GM18507 (cell line): ENCODE measurements at places on chromosomes 16 and 17.

- no peak for DNase-seq
These were observed 80.0 kb downstream of the USP32 start for GRCh38 chr17:60311936-60312335.

DNA sequence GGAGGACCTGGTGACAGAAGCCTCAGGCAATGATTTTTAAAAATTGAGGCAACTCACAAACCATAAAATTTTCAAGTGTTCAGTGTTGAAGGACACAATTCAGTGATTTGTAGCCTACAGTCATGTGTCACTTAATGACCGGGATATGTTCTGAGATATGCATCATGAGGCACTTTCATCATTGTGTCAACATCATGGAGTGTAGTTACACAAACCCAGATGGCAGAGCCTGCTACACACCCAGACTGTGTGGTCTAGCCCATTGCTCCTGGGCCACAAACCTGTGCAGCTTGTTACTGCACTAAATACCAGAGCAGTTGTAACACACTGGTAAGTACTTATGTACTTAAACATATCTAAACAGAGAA is 1.6 kb downstream of the PRSS41 start:
- no peak for DNase-seq

DNA sequence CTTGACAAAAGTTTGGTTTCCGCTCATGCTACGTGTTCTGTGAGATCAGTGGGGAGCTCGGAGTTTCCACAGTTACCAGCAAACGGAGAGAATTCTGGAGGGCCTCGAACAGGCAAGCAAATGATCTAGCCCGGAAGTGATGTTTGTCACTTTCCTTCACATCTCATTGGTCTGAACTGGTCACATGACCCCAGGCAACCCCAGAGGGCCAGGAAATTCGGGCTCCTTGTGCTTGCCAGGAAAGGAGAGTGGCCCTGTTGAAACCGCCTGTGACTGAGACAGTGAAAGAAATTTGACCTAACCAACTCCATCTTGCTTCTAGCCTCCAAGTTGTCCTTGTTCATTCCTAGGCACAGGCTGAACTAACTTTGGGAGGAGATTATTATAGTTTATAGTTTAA is 23.0 kb downstream of the SPPL2C start:
- DNase-seq = no peak

GRCh38 chr17:40648384-40648968 is 858 bp upstream of the SMARCE1 start:
- no peak for DNase-seq

- DNase-seq = no peak
These were observed 51.5 kb upstream of the FASN start for GRCh38 chr17:82149401-82150099.

DNA sequence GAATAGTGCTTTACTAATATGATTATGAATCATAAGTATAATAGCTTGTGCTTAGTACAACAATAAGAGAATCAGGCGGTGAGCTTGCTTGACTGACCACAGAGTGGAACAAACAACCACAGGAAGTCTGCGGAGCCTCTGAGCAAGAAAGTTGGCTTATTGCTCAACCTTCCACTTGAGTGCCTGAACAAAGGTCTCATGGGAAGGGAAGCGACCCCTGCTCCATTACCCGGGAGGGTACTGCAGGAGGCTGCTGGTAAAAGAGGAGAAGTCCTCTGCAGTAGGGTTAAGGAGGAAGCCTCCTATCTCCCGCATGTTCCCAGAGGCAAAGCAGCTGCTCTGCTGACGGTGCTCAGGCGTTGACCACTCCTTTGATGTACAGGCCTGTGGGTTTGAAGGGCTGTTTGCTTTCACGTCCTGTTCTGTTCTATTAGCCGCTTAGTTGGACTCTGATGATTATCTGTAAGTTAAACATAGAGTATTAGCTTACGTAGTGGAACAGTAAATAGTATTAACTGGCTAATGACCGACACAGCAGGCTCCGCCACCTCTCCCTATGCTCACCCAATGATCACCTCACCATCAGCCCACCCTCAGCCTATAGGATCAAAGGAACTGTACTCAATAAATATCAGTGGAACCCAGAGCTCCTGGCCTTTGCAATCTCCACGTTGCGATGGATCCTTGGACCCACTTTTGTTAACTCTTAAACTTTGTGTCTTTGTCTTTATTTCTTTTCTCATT is 17.5 kb downstream of the ALOX15B start:
- DNase-seq = peak; percentile 29

DNA sequence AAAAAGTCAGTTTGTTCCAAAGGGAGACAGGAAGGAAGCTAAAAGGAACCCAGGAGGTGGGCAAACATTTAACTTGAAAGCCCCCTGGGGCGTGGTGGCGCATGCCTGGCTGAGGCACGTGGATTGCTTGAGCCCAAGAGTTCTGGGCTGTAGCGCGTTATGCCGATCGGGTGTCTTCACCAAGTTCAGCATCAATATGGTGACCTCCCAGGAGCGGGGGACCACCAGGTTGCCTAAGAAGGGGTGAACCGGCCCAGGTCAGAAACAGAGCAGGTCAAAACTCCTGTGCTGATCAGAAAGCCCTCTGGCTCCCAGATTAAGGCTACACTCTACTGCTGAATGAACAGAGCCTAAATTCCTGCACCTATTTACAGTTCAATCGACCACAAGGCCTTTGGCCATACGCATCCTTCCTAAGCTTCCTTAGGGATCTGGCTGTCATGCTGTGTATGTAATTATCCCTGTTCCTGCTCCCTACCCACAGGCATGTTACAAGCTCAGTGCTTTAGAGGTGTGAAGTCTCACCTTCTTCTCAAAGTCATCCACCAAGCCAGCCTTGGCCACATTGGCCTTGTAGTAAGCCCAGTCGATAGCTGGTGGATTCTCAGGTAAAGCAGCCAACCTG is 5.0 kb downstream of the ATP5PD start:
- no peak for DNase-seq

DNA sequence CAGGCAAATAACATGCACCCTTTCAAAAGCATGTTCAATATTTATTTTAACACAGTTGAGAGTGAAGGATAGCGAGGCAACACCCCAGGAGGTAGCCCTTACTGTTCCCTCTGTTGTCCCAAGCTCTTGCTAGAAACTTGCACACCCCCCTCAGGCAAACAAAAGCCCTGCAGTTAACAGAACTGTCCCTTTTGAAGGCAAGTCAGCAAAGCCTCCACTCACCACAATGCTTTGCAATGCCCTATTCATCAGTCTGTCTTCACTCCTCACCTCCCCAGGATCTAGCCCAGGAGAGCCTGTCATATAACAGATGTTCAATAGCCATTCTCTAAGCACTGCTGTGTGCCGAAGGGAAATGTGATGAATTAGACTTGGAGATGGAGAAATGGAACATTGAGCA is 3.5 kb upstream of the CNEP1R1 start:
- no peak for DNase-seq

- DNase-seq = no peak
These were observed 14.8 kb downstream of the TRARG1 start for GRCh38 chr17:1294157-1294717.

DNA sequence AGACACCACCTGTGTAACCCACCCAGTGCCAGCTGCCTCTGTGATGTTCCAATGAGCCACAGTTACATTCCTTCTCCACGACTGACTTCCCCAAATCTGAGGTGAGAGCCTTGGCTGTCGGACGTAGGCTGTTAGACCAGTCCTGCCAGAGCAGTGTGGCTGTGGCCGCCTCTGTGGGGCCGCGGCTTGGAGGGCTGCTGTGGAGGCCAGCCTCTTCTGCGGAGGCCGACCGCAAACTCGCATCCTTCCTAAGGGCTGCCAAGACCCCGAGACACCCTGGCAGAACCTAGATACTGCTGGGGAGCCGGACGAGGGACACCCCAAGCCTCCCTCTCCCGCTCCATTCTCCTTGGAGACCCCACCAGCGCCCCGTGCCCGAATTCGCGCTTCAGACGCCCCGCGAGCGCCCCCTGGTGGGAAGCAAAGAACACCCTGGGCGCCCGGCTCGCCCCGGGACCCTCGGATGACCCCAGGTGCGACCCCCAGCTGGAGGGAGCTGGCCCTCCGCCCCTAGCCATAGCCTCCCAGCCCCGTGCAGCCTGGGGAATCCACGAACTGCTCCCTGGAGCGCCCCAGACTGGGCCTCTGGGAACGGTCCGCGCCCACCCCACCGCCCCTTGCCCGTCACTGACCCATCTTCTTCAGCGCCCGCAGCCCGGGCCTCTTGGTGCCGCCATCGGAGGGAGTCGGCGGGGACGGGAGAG is 547 bp downstream of the PLCD3 start:
- DNase-seq = no peak
